ENCODE measurements at places on chromosomes 16 and 17.

DNA sequence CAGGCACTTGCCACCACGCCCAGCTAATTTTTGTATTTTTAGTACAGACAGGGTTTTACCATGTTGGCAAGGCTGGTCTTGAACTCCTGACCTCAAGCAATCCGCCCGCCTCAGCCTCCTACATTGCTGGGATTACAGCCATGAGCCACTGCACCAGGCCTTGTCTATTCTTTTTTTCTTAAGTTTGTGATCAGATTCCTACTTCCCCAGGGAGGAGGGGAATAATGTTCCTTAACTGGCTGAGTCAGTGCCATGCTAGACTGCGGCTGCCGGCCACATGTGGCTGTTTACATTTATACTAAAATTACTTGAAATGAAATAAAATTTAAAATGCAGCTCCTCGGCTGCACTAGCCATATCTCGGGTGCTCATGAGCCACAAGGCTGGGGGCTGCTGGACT is 27.8 kb upstream of the USP36 start:
- peak overlapping the region; percentile 57 for H3K27ac ChIP-seq
- no peaks in the 10 kb centered on the region for H3K27me3 ChIP-seq
- H3K4me3 ChIP-seq, result no peak overlapping the region
- H3K4me1 ChIP-seq, result peaks cover 21% of the 10 kb centered on the region

GRCh38 chr16:1779741-1780676 is 2.4 kb downstream of the SPSB3 start:
- no peak overlapping the region for H3K4me3 ChIP-seq
- H3K36me3 ChIP-seq, result peaks cover under 1% of the 10 kb centered on the region
- no peaks in the 10 kb centered on the region for H3K27me3 ChIP-seq
- no peak for DNase-seq
- peaks cover 12% of the 10 kb centered on the region for H3K4me1 ChIP-seq

- H3K27me3 ChIP-seq, result peaks cover 18% of the 10 kb centered on the region
- H3K27ac ChIP-seq, result no peak overlapping the region
- H3K36me3 ChIP-seq, result no peaks in the 10 kb centered on the region
- DNase-seq, result no peak
- H3K4me3 ChIP-seq, result no peak overlapping the region
Observed at GRCh38 chr17:36707904-36708303, 106.5 kb downstream of the MRM1 start.

GRCh38 chr16:30147843-30148510 is 25.0 kb upstream of the MAPK3 start:
- no peak for DNase-seq
- H3K4me1 ChIP-seq, result no peaks in the 10 kb centered on the region
- no peak overlapping the region for H3K27ac ChIP-seq
- H3K4me3 ChIP-seq, result no peak overlapping the region

DNA sequence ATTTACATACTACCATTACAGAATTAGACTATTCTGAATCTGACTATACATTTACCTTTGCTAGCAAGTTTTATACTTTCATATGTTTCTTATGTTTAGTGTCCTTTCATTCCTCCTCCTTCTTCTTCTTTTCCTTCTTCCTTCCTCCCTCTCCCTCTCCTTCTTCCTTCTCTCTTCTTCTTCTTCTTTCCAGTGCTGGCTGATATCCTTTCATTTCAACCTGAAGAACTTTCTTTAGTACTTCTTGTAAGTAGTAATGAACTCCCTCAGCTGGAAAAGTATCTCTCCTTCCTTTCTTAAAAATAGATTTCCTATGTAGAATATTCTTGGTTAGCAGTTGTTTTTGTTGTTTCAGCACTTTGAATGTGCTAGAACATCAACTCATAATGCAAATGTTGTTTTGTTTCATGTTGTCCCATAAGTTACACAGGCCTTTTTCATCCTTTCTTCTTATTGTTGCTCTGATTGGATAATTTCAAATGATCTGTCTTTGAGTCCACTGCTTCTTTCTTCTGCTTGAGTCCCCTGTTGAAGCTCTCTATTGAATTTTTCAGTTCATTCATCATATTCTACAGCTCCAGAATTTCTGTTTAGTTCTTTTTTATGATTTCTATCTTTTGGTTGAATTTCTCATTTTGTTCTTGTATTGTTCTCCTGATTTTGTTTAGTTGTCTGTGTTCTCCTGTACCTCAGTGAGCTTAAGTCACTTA is 15.1 kb upstream of the TBX4 start:
- no peak for DNase-seq
- no peak overlapping the region for H3K4me3 ChIP-seq
- H3K4me1 ChIP-seq, result no peaks in the 10 kb centered on the region
- no peak overlapping the region for H3K27ac ChIP-seq
- H3K36me3 ChIP-seq, result no peaks in the 10 kb centered on the region
- H3K27me3 ChIP-seq, result peaks cover 19% of the 10 kb centered on the region

DNA sequence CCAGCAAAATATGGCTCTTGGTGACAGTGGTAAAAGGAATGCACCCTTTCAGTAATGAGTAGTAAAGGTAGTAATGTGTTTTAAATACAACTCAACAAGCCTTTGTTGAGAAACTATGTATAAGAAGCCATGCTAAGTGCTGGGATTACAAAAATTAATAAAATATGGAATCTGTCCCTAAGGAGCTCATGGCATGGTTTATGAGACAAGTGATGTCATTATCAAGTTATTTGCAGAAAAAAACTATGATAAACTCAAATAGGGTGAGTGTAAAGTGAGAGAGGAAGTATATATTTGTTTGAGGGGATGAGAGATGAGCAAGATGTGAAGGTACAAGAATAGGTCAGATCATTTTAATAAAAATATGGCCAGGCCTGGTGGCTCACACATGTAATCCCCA is 76.9 kb downstream of the NF1 start:
- no peak for DNase-seq
- no peaks in the 10 kb centered on the region for H3K4me1 ChIP-seq
- no peak overlapping the region for H3K27ac ChIP-seq
- H3K4me3 ChIP-seq, result no peak overlapping the region
- no peaks in the 10 kb centered on the region for H3K27me3 ChIP-seq
- peaks cover 9% of the 10 kb centered on the region for H3K36me3 ChIP-seq

- DNase-seq, result no peak
- no peak overlapping the region for H3K27ac ChIP-seq
- H3K36me3 ChIP-seq, result no peaks in the 10 kb centered on the region
- H3K27me3 ChIP-seq, result peaks cover 10% of the 10 kb centered on the region
Observed at GRCh38 chr17:76840884-76841775, 27.1 kb upstream of the MGAT5B start.

DNA sequence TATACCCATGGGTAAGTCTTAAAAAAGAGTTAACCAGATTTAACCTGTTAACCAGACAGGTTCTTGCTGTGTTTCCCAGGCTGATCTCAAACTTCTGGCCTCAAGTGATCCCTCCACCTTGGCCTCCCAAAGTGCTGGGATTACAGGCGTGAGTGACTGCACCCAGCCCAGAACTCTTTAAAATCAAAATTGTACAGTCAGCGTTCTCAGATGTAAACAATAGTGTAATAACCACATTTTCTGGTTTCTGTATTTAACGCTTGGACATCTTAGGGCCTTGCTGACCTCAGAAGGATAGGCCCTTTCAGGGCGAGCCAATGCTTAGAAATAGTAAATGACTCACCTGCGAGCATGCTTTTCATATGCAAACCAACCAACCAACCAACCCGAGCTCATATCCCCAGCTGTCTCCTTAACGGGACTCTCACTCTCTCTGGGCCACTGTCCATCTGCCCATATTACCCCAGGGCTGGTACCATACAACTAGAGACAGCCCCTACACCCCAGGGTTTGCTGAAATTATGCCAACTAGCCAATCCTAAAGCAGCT is 415.0 kb upstream of the XYLT1 start:
- DNase-seq, result peak; percentile 20
- H3K36me3 ChIP-seq, result no peaks in the 10 kb centered on the region
- H3K4me3 ChIP-seq, result no peak overlapping the region
- H3K4me1 ChIP-seq, result no peaks in the 10 kb centered on the region
- H3K27ac ChIP-seq, result no peak overlapping the region

- H3K4me1 ChIP-seq, result peaks cover 7% of the 10 kb centered on the region
- H3K4me3 ChIP-seq, result no peak overlapping the region
- peaks cover 18% of the 10 kb centered on the region for H3K27me3 ChIP-seq
- peak; percentile 25 for DNase-seq
- H3K36me3 ChIP-seq, result no peaks in the 10 kb centered on the region
Observed at GRCh38 chr17:39069114-39069756, 82.2 kb downstream of the PLXDC1 start.

GRCh38 chr16:58492735-58493134 is 7.2 kb upstream of the NDRG4 start:
- no peak overlapping the region for H3K4me3 ChIP-seq
- no peak overlapping the region for H3K27ac ChIP-seq
- H3K36me3 ChIP-seq, result no peaks in the 10 kb centered on the region

GRCh38 chr17:64398320-64398719 is 7.7 kb upstream of the PECAM1 start:
- H3K27me3 ChIP-seq, result peaks cover 2% of the 10 kb centered on the region
- no peak overlapping the region for H3K27ac ChIP-seq
- no peak overlapping the region for H3K4me3 ChIP-seq
- no peaks in the 10 kb centered on the region for H3K4me1 ChIP-seq

DNA sequence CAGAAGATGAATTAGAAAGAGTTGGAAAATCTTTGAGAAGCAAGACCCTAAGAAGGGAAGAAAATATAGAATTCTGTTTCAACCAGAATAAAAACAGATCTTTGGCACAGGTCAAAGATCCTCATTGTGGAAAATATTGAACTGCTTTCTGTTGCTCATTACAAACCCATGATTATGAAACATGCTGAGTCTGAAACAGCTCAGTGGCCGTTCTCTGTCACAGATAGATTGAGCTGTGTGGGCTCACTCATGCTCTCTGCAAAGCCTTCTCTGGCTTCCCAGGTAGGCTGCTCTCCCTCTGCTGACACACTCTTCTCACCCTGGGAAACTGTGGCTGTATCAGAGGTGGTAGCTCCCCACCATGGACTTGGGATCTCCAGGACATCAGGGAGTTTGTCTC is 3.4 kb upstream of the KRT38 start:
- no peak for DNase-seq
- no peaks in the 10 kb centered on the region for H3K36me3 ChIP-seq
- no peak overlapping the region for H3K27ac ChIP-seq

- H3K4me3 ChIP-seq, result no peak overlapping the region
- DNase-seq, result no peak
- no peaks in the 10 kb centered on the region for H3K27me3 ChIP-seq
Observed at GRCh38 chr17:38713456-38714075, 8.5 kb downstream of the MLLT6 start.

GRCh38 chr16:19831678-19832077 is 53.0 kb downstream of the GPRC5B start:
- DNase-seq, result peak; percentile 88
- H3K27me3 ChIP-seq, result no peaks in the 10 kb centered on the region
- H3K36me3 ChIP-seq, result no peaks in the 10 kb centered on the region
- no peak overlapping the region for H3K27ac ChIP-seq

- no peak overlapping the region for H3K4me3 ChIP-seq
- H3K27ac ChIP-seq, result no peak overlapping the region
- no peak for DNase-seq
- no peaks in the 10 kb centered on the region for H3K36me3 ChIP-seq
Observed at GRCh38 chr16:82769845-82770244, 143.1 kb downstream of the CDH13 start.

DNA sequence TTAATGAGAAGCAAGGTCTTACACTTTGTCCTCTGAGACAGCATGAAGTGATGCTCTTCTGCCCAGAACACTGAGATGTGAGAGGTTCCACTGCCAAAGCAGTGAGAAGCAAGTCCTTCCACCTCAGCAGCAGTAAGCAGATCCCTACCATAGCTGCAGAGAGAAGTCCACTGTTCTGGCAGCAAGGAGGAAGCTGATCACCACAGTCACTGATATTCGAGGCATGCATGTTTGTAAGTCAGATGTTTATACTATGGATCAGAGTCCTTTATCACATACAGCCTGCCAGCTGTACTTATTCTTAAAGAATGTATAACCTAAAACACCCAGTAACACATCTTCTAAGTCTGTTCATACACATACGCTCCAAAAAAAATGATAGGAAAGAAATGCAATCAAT is 18.2 kb upstream of the METTL2A start:
- no peak for DNase-seq
- H3K27ac ChIP-seq, result no peak overlapping the region
- H3K4me1 ChIP-seq, result no peaks in the 10 kb centered on the region
- H3K36me3 ChIP-seq, result no peaks in the 10 kb centered on the region

DNA sequence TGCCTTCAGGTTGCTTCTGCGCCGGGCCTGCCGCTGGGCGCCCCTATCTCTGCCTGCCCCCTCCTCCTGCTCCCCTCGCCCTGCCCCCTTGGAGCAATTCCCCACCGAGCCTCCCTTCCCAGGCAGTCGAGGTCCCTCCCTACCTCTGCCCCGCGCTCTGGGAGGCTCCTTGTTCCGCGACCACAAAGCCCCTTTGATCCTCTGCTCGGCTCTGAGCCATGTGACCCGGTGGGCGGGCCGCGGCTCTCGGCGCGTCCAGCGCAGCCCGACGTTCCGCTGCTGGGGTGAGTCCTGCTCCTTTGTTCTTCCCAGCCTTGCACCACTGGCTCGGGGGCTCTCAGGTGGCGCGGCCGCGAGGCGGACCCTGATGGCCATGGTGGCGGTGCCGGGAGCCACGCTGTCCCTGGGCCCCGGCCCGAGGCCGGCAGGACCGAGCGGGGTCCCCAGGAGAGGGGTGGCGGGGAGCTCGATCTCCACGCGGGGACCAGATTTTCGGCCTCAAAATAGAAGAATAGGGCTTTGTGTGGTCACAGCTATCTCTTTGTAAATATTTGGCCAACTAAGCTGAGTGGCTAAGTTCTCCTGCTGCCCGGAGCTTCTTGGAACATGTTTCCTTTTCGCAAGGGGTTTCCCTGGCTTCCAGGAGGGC is 310.6 kb downstream of the SEC14L1 start:
- peak overlapping the region; percentile 94 for H3K27ac ChIP-seq
- peak overlapping the region; percentile 63 for H3K4me3 ChIP-seq

GRCh38 chr17:3679531-3680126 is 11.0 kb downstream of the EMC6 start:
- H3K27me3 ChIP-seq, result peaks cover 10% of the 10 kb centered on the region
- no peak overlapping the region for H3K4me3 ChIP-seq
- no peaks in the 10 kb centered on the region for H3K36me3 ChIP-seq
- H3K27ac ChIP-seq, result no peak overlapping the region
- peaks cover 10% of the 10 kb centered on the region for H3K4me1 ChIP-seq
- no peak for DNase-seq

- no peaks in the 10 kb centered on the region for H3K4me1 ChIP-seq
- DNase-seq, result no peak
- H3K36me3 ChIP-seq, result no peaks in the 10 kb centered on the region
- H3K4me3 ChIP-seq, result no peak overlapping the region
- H3K27ac ChIP-seq, result no peak overlapping the region
Observed at GRCh38 chr17:69512946-69513345, 98.4 kb downstream of the MAP2K6 start.

GRCh38 chr16:69410219-69410990 is 14.0 kb upstream of the CYB5B start:
- H3K4me1 ChIP-seq, result peaks cover 22% of the 10 kb centered on the region
- H3K36me3 ChIP-seq, result no peaks in the 10 kb centered on the region
- DNase-seq, result peak; percentile 86
- H3K27ac ChIP-seq, result peak overlapping the region; percentile 51
- H3K27me3 ChIP-seq, result no peaks in the 10 kb centered on the region
